Mesenchymal stem cell (in vitro differentiated cells and primary cell): ENCODE measurements at places on chromosomes 11 and 22.

- DNase-seq, result peak; percentile 62
Observed at GRCh38 chr11:103055221-103055890, 36.6 kb downstream of the DCUN1D5 start.

- DNase-seq, result no peak
Observed at GRCh38 chr11:70134490-70134889, 56.4 kb downstream of the ANO1 start.

- no peak for DNase-seq
Observed at GRCh38 chr22:39478441-39478850, 21.6 kb downstream of the MGAT3 start.

GRCh38 chr11:115104851-115105453 lies 399.3 kb downstream of the CADM1 start:
- no peak for DNase-seq

DNA sequence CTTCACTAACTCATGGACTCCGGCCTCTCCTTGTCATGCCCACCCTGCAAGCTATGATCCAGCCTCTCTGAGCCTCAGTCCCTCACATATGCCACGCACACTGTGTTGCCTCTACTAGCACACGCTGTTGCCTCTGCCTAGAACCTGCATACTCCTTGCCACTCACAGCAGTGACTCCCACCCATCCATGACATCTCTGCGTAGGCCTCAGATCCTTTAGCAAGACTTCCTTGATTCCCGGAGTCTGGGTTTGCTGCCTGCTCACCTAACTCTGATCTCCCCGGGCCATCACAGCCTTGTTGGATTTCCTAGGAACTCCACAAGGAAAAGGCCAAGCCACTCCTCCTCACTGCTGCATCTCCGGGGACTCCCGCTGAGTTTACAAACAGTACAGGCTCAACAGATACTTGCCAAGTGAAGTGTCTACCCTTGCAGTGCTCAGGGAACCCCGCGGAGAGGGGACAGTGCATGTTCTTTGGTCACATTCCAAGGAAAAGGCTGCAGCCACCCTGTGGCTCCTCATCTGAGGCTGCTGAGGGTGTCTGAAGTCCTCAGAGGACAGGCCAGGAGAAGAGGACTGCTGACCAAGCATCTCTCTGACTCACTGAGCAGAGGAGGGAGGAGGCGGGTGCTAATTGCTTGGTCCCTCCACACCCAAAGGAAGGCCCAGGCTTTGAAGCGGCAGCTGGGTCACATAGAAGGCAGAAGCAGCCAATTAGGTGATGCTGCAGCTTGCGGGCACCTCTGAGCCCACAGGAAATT lies 42.4 kb upstream of the NAV2 start:
- peak; percentile 39 for DNase-seq

DNA sequence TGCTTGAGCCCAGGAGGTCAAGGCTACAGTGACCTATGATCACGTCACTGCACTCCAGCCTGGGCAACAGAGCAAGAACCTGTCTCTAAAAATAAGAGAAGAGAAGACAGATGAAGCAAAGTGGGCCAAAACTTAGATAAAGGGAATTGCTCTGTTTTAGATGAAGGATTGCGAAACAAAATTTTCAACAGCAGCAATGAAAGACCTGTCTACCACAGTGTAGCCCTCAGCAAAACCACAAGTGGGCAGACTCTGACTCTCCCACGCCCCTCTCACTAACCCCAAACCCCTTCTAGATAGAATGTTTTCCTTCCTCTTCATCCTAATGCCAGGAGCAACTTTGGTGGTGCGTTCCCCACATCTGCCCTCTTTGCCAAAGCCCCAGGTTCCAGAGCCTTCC lies 105.6 kb upstream of the ALDH3B2 start:
- DNase-seq, result no peak

DNA sequence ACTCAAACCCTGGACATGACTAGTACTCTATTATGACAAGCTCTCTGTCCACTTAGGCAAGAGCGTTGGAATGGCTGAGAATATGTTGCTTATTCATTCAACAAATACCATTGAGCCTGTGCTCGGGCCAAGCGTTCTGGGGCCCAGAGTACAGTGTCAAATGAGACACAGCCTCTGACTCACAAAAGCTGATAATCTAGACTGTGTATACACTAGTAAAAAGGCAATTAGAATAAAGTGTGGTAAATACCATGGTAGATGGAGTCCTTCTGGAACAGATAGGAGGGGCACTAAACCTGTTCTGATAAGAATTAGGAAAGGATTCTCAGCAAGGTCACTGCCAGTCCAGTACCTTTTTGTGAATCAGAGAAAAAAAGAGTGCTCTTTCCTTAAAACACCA lies 24.7 kb downstream of the KCNE3 start:
- no peak for DNase-seq
